Stimulated activated CD8-positive, alpha-beta memory T cell treated with anti-CD3 and anti-CD28 coated beads, Interleukin-7, amount 100 ng/mL, for 1 hour (primary cell): ENCODE measurements at places on chromosomes 5 and 9.

- no peak for DNase-seq
Observed at GRCh38 chr5:113178073-113178779, 201.6 kb downstream of the DCP2 start.

DNA sequence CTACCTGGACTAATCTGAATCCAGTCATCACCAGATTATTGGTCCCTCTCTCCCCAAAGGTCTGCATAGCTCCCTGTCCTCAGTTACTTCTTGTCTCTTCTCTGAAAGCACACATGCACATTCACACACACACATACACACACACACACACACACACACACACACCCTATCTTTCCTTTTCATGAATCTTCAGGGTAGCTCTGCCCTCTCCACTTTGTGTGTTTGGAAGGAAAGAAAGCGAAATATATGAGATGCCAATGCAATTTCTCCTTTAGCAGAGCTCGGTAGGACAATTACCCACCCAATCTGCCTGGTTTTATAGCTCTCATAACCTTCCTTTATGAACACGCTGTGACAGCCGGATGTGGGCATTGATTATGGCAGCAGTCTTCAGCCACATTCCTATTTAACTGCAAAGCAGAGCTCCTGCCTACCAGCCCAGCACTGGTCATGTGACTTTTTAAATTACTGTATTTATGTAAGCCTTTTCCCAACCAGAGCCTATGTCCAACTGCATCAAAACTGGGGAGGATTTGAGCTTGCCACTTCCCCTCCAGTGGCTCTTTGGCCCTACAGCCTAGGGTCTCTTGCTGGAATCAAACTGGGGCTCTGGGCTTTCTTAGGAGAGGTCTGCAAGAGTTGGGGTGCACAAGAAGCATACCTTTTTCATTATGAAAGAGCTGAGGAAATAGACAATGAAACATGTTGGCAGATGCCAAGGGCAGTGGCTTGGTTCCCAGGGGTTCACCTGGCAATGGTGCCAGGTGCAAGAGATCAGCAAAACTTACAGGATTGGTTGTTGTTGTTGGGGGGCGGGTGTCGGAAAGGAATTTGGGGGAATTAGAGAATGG is 20.8 kb upstream of the MATR3 start:
- no peak for DNase-seq

DNA sequence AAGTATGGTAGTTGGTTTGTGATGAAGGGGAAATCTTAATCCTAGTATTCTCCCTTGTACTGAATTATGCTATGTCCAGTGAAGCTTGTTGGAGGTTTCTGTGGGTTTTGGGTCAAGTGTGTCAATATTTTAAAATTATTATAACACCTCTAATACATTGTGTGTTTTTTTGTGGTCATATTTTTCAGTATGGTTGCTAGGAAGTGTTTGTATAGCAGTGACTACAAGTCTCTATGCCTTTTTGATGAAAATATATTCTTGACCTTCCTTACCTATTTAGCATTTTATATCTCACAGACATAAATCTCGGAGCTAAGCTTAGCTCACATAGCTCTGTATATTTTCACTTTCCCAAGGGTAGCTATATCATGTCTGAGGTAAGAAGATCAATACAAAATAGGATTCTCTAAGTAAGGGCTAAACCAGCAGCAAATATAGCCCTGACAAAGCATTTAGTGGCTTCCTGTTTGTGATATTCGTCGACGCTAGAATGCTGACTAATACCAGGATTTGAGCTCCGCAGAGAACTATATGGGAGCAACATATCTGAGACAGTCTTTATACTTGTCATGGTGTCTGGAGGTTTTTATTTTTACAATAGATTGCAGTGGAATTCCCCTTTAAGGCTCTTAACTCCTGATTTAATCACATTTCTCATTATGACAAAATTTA is 82.3 kb downstream of the MACIR start:
- no peak for DNase-seq

DNA sequence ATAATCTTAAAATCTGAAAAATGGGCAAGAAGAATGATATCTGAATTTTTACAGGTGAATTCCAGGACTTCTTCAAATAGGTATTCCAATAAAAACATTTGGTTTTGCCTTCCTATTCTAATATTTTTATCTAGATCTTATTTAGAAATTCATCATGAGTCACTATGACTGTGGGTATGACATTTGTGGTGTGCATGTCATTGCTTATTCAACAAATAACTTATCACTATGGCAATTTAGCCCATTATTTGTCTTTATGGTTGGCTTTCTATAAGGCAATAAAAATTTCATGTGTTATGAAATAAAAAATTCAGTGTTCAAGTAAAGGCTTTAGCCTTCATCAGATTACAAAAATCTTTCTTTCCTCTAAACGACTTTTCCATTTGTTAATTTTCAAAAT is 1139.6 kb upstream of the NUDT12 start:
- no peak for DNase-seq

- no peak for DNase-seq
Observed at GRCh38 chr9:132973713-132974112, 4.8 kb upstream of the GFI1B start.
